Naive thymus-derived CD4-positive, alpha-beta T cell (primary cell): ENCODE measurements at places on chromosomes 3 and 15.

DNA sequence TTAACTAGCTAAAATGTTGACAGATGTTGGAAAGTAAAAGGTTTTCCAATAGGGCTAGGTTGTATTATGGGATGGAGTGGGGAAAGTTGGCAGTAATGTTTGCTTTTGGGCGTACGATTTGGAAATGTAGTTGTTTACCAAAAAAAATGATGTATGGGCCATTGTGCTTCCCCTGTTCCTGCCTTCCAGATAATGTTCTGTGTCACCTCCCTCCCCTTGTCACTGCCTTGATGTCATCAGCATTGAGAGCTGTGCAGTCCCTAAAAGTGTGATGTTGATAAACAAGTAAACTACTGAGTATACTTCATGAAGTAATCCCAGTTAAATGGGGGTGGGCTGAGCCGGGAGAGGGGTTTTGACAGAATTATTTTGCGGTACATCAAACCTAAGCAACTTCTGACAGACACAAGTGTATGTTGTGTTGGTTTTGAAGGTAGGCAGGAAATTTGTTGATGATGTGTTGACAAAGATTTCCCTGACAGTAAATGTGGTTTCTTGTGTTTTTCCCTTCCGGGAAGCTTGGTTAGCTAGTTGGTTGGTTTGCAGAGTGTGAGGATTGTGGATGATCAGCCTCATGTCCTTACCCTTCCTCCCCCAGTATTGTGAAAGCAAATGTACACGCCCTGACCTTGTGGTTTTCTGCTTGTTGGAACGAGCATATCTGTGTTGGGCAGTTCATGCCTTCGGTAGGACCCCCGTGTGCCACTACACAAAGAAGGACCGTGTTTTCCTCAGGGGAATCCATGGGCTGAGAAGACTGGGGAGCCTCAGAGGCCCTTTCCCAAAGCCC is 87.3 kb downstream of the PGPEP1L start:
- DNase-seq, result no peak
- H3K4me1 ChIP-seq, result peaks cover 6% of the 10 kb centered on the region
- H3K4me3 ChIP-seq, result no peak overlapping the region
- no peaks in the 10 kb centered on the region for H3K27me3 ChIP-seq
- no peak overlapping the region for H3K27ac ChIP-seq

DNA sequence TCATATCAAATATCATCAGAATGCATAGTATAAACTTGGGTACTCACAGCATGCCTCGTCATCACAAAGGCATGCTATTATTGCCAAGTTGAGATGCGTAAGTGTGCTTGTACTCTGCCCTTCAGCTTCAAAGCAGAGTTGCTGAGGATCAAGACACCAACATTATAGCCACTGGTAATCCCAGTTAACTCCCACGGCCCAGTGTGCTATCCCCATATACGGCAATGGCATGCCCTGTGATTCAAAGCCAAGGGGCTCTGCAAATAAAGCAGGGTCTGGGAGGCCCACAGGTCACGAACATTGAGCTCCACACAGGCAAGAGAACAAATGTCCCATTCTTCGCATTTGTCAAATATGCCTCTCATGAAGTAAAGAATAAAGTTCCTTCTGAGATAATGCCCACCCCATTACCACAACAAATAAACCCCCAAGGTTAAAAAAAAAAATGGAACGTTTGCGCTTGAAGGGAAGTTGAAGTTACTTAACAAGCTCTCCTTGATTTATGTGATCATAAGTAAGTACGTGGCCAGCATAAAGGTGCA is 298.1 kb upstream of the NECTIN3 start:
- no peaks in the 10 kb centered on the region for H3K36me3 ChIP-seq
- H3K27ac ChIP-seq, result no peak overlapping the region
- DNase-seq, result no peak
- H3K4me1 ChIP-seq, result no peaks in the 10 kb centered on the region
- no peak overlapping the region for H3K4me3 ChIP-seq

DNA sequence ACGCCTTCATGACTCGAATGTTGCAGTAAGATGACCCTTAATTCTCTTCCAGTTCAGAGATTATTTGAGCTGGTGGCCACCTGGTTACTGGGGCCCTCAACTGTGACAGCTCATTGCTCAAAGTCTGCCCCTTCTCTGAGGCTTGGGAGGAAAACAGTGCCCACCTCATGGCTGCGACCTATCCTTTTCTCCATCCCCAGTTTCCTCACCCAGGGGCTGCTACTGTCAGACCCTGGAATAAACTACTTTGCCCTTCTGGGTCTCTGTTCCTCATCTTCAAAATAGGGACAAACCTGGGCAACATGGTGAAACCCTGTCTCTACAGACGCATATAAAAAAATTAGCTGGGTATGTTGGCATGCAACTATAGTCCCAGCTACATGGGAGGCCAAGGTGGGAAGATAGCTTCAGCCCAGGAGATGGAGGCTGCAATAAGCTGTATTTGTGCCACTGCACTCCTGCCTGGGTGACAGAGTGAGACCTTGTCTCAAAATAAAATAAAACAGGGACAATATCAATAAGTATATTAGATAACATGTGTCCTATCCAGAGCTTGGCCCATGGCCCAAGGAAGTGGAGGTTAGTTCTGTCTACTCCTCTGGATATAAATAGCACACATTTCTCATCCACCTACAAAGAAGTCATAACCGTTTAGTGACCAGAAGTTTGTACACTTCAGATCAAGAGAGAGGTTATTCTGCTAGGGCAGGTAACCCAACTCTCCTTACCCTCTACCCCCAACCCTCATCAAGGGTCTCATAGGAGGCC is 2.2 kb upstream of the RASL12 start:
- DNase-seq, result no peak
- H3K27ac ChIP-seq, result no peak overlapping the region
- no peak overlapping the region for H3K4me3 ChIP-seq

DNA sequence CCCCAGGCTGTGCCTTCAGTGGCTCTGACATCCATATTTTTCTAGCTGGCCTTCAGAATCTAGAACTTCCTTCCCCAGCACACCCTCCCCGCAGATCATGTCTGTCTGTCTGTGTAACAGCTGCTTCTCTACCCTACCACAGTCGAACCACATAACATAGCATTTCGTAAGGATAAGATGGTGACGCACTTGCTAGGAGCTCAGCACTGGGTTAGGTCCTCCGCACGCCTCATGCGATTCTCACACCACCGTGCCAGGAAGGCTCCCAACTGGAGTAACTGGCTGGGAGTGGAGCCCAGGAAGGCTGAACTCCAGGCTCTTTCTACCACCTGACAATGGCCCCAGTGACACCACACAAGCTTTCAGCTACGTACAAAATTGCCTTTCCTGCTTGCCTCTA is 168.6 kb downstream of the STT3B start:
- no peak for DNase-seq
- no peaks in the 10 kb centered on the region for H3K36me3 ChIP-seq
- no peak overlapping the region for H3K27ac ChIP-seq
- H3K4me3 ChIP-seq, result no peak overlapping the region
- H3K4me1 ChIP-seq, result no peaks in the 10 kb centered on the region
- H3K27me3 ChIP-seq, result no peaks in the 10 kb centered on the region

DNA sequence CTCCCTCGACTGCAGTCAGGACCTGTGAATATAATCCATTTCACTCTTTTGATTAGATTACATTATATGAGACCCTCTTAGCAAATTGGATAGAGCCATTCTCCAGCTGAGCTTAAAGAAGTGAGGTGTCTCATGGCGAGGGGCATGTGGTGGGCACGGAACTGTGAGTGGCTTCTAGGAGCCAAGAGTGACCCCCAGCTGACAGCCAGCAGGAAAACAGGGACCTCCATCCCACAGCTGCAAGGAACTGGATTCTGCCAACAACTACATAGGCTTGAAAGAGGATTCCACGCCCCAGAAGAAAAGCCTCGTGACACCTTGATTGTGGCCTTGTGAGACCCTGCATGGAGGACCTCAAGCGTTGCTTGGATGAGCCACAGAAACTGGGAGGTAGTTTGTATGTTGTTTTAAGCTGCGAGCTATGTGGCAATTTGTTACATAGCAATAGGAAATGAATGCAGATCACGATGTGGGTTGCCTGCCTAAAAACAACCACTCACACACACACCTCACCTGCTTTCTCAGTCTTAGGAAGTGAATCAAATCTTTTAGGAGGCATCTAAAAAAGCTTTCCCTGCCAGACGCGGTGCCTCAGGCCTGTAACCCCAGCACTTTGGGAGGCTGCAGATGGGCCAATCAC is 84.2 kb upstream of the BHLHE40 start:
- no peak overlapping the region for H3K27ac ChIP-seq
- H3K36me3 ChIP-seq, result no peaks in the 10 kb centered on the region

DNA sequence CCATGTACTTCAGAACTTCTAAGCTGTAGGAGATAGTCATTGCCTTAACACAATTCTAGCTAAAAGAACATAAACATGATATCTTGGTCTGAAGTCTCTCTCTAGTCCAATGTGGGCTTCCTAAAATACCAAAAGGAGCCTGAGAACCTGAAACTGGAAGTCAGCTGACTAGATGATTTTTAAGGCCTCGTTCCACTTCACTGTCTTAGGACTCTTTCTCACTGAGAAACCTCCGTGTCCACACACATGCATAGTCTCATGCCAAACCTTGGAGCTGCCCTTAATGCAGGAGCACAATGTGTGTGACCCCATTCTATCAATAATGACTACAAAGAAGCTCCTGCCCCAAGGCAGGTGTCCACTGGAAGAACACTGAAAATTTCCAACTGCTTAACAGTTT is 87.7 kb downstream of the ETFA start:
- H3K27ac ChIP-seq, result no peak overlapping the region
- no peaks in the 10 kb centered on the region for H3K4me1 ChIP-seq
- H3K36me3 ChIP-seq, result peaks cover 18% of the 10 kb centered on the region
- DNase-seq, result no peak
- no peak overlapping the region for H3K4me3 ChIP-seq

GRCh38 chr3:11001020-11001657 is 8.6 kb downstream of the SLC6A1 start:
- no peaks in the 10 kb centered on the region for H3K27me3 ChIP-seq
- H3K4me1 ChIP-seq, result no peaks in the 10 kb centered on the region
